ENCODE measurements at places on chromosomes 4 and X.

- DNase-seq = no peak
Observed at GRCh38 chr4:140996766-140997165, 136.5 kb downstream of the RNF150 start.

DNA sequence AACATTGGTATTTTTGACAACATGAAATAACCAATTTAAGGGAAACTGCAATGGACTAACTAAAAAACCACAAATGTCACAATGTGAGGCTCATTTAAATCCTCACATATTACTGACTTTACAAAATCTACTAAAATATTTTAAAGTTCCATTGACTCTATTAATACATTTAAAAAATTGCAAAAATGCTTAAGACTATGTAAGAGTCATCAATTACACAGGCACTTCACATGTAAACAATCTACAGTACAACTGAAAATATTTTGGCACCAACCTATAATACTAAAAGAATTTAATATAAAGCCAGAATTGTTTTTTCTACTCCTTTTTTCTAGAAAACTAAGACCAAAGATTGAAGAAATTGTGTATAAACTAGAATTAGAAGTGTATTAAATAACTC, 76.8 kb upstream of the RBMXL3 start:
- DNase-seq = no peak

- no peak for DNase-seq
Observed at GRCh38 chr4:158906073-158906472, 137.2 kb downstream of the FNIP2 start.

DNA sequence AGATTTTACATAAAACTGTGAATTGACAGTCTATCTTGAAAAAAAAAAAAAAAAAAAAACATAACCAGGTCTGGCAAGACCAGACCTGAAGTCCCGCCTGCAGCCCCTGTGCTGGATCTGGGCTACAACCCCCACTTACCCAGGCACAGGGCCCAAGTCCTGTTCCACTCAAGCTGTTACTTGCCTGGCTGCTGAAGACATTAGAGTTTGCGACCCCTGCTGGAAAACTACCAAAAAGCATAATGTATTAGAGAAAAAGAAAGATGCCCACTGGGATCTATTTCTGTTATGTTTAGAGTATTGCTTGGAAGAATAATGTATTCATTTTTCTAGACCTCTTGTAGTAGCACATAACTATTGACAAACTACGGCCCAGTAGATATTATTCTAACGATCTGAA, 4.7 kb downstream of the HS3ST1 start:
- no peak for DNase-seq

GRCh38 chr4:53479736-53480525, 102.5 kb downstream of the FIP1L1 start:
- no peak for DNase-seq

- DNase-seq = no peak
Observed at GRCh38 chrX:9657590-9658256, 107.9 kb downstream of the GPR143 start.

DNA sequence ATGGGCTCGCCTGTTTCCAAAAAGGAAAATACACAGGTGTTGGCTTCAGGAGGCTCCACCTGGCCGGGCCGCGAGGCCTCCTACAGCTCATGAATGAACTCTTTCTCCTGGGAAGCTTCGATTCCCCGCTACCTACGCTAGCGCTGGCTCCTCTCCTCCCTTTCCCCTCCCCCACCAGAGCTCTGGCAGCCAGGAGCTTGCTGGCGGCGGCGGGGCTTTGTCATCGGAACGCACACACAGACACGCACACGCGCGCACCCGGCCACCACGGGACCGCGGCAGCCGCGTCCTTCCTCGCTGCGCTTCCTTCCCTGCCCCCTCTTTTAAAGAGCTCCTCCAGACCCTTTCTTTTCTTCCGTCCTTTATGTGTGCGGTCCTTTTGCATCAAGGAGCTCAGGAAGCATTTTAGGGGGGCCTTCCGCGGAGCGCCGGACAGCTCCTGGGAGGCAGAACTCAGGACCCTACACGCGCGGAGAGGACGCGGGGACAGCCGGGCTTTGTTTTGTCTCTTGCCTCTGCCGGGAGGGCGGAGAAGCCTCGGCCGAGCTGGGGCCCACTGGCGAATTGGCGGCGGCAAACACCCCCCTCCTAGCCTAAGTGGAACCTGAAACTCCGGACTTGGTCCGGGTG, 70.2 kb upstream of the BCOR start:
- DNase-seq = no peak

- no peak for DNase-seq
Observed at GRCh38 chr4:25031077-25031621, 403 bp upstream of the LGI2 start.

DNA sequence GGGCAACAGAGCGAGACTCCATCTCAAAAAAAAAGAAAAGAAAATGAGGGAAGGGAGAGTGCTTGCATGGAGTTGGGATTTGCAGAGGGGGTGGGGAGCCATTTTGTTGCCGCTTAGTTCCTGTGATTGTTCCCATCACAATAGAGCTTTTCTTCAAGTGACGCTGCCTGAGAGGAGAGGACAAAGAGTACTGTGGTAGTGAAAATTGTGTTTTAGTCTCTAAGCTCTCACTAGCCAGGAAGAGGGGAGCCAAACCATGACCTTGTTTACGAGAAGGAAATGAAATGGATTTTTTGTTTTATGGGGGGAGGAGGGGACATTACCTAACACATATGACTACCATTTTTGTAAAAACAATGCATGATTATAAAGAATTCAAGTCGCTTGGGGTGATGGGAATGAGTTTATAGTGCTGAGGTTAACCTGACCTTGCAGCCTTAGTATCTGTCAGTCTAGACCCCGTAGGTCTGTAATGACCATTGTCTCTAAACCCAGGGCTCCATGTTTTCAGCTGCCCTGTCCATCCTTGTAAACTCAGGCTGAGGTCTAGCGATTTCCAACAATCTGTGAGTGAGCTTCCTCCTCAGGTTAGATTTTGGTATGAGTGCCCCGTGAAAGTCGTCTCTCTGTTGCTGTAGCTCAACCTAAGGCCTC, 18.8 kb downstream of the SRD5A3 start:
- DNase-seq = no peak

DNA sequence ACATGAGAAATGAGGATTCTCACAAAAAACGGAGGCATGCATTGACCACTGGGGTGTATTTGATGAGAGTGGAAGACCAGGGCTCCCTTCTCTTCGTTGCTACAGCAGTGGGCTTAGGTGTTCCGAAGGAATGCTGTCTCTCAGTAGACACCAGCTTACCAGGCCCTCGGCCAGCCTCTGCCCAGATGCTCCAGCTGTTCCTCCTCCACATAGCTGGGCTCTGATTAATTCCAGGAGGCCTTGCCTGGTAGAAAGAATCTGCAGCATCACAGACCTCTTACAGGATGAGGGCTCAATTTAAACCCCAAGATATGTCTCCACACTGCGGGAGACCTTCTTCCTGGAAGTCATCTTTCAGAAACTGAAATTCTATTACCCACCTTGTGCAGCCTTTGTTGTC, 346.6 kb upstream of the TENM3 start:
- no peak for DNase-seq

- DNase-seq = no peak
Observed at GRCh38 chr4:83231620-83232076, 53.0 kb downstream of the COQ2 start.

- no peak for DNase-seq
Observed at GRCh38 chr4:110073053-110073845, 125.2 kb downstream of the ELOVL6 start.

GRCh38 chrX:19334945-19335626, 8.6 kb upstream of the PDHA1 start:
- DNase-seq = no peak

Data from stimulated activated CD8-positive, alpha-beta memory T cell treated with anti-CD3 and anti-CD28 coated beads, Interleukin-4, amount 100 ng/mL, for 4 hours (primary cell).